H9 (cell line): ENCODE measurements at places on chromosomes 16 and 17.

DNA sequence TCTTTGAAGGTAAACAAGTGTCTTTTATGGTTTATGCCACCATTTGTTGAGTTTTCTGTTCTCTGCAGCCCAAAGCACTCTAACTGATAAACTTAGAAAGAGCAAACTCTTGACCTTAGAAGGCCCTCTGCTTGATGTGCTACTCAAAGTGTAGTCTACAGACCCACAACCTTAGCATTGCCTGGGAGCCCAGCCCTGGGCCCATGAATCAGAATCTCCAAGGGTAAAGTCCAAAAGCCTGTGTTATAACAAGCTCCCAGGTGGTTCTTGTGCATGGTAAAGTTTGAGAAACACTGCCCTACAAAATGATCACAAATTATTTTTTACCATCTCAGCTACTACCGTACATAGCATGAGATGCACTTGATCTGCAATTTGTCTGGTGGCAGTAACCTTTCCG, 6.0 kb downstream of the TOX3 start:
- DNase-seq = no peak

DNA sequence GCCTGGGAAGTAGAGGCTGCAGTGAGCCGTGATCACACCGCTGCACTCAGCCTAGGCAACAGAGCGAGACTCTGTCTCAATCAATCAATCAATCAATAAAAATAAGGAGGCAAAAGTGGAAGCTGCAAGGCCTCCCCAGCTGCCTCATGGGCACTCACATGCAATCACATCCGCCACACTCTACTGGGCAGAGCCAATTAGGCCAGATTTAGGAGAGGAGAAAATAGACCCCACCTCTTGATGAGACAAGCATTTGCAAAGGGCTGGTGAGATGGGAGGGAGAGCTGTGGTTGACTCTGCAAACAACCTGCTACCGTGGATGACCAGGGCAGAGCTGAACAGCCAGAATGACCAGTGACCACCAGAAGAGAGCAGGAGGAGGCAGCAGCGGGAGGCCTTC, 14.7 kb upstream of the GSG1L start:
- no peak for DNase-seq

- no peak for DNase-seq
Measured at GRCh38 chr17:77107506-77108433, 33.0 kb upstream of the SEC14L1 start.

- DNase-seq = no peak
Measured at GRCh38 chr16:51431517-51432241, 280.6 kb upstream of the SALL1 start.
